ENCODE measurements at places on chromosomes 16 and 17.

- no peak for DNase-seq
Observed at GRCh38 chr17:67855504-67856324, 30.4 kb downstream of the BPTF start.

- DNase-seq: no peak
Observed at GRCh38 chr17:65656390-65657250, 95.2 kb upstream of the AXIN2 start.

GRCh38 chr16:88810166-88810911, 1.4 kb downstream of the APRT start:
- DNase-seq: no peak

DNA sequence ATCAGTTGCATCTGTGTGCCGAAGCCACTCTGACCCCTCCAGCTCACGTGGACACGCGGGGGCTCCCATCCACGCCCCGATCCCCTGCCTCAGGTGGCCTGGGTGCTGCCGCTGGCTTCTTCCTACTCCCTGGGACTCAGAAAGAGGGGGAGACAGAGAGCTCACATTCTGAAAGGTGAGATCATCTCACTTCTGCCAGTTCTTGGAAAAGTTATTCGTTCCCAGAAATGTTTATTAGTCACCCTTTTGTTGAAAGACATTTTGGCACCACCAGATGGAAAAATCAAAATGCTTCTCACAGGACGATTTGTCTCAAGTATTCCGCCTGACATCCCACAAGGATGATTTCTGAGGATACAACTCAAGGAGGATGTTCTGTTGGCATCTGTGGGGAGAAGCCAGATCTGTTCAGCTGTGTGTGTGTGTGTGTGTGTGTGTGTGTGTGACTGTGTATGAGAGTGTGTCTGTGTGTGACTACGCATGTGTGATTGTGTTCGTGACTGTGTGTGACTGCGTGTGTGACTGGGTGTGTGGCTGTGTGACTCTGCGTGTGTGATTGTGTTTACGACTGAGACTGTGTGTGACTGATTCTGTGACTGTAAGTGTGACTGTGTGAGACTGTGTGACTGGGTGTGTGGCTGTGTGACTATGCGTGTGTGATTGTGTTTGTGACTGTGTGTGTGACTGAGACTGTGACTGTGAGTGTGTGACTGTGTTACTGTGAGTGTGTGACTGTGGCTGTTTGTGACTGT, 207.3 kb downstream of the NTN1 start:
- DNase-seq: no peak

- no peak for DNase-seq
Observed at GRCh38 chr17:20706751-20707373, 127.3 kb downstream of the CDRT15L2 start.

DNA sequence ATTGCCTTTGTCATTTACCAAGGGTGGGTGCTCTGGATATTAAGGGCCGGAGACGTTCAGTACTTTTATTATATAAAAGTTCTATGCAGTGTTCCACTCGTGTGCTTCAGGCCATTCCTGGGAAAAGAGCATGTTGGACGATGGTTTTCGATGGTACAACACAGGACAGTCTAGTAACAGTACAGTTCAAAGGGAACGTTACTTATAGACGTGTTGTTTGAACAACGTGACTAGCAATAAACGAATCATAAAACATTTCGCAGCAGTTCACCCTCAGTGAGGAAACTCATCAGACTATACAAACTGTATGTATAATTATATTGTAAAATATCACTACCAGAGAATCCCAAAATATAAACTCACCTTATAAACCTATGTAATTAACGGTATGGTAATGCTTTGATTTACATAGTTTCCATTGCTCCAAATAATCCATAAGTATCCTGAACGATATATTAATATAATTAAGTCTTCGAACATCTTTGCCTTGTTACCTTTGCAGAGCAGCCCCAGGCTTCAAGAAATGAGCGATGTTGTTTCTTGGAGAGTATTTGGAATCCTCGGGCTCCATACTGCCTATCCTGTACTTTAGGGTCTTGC, 589 bp downstream of the NMT1 start:
- no peak for DNase-seq

- no peak for DNase-seq
Observed at GRCh38 chr16:65667011-65667578, 545.2 kb upstream of the CDH11 start.

DNA sequence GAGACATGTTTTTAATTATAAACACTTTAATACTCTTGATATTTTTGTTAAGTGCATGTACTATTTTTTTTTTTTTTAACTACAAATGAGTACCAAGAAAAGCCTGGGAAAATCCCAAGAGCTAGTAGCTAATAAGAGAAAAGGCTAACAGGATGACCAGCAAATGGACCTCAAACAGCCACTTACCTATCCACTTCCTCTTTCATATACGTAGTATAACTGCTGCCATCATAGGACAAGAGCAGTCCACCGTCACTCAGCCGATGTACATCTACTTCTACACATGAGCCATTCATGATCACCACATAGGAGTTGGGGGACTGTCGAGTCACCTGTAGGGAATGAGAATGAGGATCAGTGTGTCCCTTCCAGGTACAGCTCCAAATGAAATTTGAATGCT, 128.0 kb upstream of the C17orf78 start:
- DNase-seq: no peak

GRCh38 chr17:71790791-71791190, 330.0 kb upstream of the SOX9 start:
- no peak for DNase-seq

- no peak for DNase-seq
Observed at GRCh38 chr16:58516768-58517107, 1.4 kb downstream of the SETD6 start.

GRCh38 chr16:57783883-57784282, 18.4 kb downstream of the KIFC3 start:
- DNase-seq: no peak

GRCh38 chr16:79267146-79267545, 333.4 kb downstream of the MAF start:
- no peak for DNase-seq

DNA sequence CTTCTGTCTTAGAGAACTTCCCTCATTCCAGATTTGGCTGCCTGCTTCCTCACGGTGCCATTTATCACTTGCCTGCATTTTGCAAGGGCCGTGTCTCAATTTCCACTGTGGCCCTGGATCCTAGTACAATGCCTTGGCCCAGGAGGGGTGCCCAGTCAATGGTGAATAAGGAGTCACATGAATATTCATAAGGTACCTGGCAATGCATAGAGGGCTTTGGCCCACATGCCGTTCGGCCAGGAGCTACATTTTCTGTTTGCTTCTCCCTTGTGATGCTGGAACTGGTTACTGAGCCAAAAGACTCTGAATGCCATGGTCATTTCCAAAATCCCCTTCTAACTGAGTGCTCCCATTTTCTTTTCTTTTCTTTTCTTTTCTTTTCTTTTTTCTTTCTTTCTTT, 4.8 kb upstream of the PIRT start:
- no peak for DNase-seq

DNA sequence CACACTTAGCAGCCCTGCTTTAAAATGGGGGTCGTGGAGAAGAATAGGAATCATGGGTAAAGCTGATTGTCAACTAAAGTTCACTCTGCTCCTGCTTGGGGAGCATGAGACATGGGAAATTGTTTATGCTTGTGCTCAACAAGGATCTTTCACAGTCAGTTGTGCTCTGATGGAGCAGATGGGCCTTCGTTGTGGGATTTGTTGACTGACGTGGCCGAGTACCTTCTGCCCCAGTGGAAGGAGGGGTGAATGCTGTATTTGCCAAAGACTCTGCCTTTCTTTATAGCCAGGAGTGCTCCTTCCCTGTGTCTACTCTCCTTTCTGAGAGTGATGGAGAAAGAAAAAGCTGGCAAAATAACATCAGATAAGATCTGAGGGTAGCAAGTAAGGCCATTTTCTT, 11.4 kb downstream of the ARSG start:
- no peak for DNase-seq

DNA sequence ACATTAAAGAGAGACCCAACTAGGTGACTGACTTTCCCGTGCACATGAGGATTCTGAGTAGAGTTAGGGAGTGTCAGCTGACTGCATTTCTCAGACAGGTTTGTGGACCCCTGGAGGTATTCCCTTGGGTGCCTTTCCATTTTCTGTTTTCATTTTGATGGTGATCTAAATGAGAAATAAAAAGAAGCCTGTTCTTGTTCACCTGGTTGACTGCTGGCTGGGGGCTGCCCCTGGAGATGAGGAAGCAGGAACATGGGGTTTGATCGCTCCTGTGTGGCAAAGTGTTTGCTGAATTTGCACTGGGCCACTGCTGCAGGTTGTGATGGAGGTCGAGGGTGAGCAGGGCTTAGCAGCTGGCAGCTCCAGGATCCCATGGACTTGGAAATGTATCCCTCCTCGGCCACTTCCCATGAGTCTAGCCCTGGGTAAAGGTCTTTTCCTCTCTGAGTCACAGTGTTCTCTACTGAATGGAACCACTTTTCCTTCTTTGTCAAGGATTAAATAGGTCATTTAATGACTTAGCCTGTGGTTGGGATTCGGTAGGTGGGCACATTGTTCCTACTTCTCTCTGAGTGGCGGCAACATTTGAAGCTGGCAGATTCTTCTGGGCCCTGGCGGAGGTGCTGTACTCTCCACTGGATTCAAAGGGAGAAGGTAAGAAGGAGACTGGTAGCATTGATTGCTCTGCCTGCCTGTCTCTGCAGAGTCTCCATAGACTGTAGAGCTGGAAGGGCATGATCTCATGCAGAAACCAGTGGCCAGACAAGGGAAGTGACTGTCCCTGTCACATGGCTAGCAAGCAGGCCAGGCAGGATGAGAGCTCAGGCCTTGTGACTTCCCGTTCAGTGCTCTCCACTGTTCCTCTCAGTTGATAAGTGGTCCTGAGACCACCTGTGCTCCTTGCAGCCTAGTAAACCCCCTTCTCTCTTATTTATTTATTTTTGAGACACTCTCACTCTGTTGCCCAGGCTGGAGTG, 17.9 kb downstream of the SNX29 start:
- DNase-seq: no peak

DNA sequence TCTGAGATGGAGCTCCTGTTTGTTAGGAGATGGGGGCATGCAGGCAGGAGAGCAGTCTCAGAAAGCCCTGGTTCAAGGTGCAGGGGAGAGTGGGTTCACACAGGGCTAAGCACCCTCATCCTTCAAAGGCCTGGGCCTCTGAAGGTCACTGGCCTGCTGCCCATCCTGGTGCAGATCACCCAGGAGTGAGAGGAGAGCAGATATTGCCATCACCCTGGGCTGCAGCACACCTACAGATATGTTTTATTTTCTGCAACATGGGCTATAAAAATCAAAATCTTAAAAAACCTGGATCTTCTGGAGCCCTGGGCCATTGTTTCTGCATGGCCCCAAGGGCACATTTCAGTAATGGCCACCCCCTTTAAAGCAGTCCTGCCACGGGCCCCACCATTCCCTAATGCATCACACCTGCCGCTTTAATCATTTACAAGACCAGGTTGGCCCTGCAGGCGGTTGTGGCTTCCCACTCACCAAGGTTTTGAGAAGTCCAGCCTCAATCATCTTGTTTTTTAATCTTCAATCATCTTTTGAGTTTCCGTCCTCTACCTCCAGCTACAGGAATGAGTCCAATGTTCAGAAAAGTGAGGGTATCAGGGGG, 20.4 kb upstream of the NUP93 start:
- DNase-seq: no peak

- DNase-seq: no peak
Observed at GRCh38 chr17:885971-886571, 93.5 kb downstream of the NXN start.

DNA sequence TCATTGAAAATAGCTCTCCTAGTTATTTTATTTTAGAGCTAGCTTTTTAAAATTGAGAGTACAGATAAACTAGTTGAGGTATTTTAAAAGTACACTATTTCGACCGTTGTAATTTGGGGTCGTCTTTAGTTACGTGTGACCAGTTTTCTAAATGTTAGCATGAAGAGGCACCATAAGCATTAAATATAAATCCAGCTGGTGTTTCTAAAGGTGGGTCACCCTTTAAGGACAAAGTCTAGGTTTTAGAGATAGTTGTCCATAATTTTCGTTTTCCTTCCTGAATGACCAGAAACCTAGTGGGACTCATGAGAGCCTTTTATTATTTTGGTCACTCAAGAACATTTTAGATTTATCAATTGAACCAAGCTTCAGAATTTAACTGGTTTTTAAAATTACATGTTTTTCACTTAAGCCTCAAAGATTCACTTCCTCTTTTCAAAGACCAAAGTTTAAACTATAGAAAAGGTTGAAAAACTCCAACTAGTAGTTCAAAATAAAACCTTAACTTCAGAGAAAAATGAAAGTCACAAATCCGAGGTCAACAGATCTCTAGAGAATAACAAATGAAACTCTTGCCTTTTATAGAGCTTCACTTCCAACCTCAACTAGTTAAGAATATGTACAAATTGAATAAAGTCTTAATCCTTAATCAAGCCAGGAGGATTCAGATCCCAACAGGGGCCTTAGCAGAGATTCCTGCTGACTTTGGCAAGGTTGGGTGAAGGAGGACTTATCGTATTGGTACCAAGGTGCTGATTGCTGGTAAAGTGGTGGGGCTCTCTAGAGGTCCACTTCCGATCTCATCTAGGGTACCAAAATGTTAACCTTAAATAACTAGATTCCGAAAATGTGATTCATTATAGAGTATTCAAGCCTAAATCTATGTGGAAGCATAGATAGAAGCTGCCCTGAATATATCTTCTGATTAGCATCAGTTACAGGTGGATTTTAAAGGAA, 32.5 kb downstream of the PHKB start:
- DNase-seq: no peak

DNA sequence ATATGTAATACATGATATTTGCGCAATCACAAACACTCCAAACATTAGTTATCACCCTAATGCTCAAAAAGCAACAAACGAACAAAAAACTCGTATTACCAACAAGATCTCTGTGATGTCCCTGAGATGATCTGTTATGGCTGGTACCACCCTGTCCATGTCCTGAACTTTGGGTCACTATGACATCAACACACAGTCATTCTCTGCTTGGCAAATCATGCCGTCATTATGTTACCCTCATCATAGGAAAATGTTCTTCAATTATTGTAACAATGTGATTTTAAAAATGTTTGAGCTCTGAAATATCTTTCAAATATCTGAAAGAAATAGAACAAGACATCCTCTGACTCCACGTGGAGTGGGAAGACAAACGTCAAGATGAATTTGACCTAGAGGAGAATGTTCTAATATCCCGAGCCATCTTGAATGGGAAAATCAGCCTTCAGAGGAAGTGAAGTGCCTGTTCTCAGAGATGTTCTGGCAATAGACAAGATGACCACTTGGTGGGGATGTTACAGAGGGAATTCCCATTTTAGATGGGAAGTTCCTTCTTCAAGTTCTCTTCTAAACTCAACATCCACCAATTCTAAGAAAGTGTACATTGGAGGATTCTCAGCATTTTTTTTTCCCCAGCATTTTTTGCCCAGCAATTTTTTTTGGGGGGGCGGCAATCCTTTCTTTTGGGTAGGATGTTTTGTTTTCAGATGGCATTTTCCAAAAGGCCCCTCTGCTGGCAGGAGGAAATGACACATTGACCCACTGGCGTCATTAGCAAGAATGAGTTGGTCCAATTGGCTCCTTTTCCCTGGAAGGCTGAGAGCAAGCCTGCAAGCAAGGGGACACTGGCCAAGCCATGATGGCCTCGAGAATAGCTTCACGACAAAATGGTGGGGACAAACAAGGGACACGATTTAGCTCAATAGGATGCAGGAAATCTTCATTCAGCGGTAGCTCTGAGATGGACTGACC, 3.7 kb upstream of the HSD17B2 start:
- peak; percentile 13 for DNase-seq

- no peak for DNase-seq
Observed at GRCh38 chr17:13374203-13375143, 227.3 kb downstream of the HS3ST3A1 start.

All from COR-L47 (cell line).